ENCODE measurements at places on chromosomes 5 and 9.

GRCh38 chr9:136551401-136552116 is 5.7 kb upstream of the NOTCH1 start:
- DNase-seq, result no peak

DNA sequence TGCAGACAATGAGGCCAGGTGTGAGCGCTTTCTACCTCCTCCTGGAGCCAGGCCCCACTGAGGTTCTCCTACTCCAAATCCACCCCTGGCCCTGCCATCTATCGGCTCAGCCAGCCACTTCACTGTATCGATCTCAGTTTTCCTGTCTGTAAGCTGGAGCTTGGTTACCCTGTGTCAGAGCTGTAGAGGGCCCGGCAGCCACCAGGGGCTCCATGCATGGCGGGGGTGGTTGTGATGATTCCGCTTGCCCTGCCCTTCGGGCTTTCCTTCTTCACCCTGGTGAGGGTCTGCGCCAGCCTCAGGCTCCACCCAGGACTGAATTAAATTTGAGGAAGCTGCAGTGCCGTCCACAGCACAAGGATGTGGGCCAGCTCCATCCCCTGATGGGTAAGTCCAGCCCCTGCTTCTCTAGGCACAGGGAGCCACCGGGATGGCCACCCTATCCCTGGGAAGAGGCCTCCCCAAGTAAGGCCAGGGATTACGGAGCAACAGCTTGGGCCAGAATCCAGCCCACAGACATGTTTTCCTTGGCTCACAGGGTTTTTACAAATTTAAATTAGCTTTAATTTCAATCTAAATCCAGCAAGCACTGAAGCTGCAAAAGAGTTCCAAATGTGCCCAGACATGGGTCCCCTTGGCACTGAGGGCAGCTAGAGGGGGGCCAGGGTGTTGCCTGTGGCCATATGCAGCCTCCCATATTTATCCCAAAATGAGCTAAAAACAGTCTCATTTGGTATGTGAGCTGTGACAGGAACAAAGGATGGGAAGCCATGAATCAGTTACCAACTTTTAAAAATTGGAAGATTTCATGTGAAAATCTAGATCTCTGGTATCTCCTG is 89.1 kb upstream of the FBXW11 start:
- no peak for DNase-seq

GRCh38 chr9:123642291-123643278 is 286.6 kb downstream of the CRB2 start:
- DNase-seq, result no peak

DNA sequence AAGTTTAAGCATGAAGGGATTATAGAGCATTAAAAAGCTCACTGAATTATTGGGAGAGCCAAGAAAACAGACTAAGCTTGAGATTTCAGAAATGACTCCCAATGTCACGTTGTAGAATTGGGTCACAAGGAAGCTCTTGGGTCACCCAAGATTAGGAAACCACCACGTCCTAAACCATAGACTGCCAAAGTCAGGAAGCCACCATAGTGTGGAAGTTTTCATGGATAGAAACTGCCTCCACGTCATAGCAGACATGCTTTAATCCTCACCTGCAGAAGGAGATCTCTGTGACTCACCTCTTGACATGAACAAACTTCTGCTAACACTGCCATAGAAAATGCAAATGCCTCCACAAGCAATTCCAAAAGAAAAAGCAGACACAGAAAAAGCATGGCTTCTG is 106.3 kb downstream of the SLC1A3 start:
- DNase-seq, result no peak

GRCh38 chr5:116410336-116410890 is 164.2 kb downstream of the SEMA6A start:
- no peak for DNase-seq

DNA sequence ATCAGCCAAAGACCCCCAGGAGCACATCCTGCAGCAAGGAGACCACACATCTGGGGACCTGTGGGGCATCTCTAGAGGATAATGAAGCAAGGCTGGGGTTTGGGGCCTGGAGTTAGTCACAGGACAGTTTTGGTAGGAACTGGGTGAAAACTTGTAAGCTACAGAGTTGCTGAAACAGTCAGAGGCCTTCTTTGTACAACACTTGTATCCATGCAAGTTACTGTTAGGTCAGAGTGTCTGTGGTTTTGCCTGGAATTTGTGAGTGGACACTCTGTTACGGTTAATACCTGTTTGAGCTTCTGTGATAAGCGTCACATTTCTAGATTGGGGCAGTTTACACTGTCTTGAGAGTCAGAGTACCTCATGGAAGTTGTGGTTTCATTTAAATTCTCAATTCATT is 22.6 kb upstream of the ASPN start:
- DNase-seq, result no peak

- no peak for DNase-seq
These were observed 102.8 kb downstream of the MAPKAP1 start for GRCh38 chr9:125604196-125604595.

DNA sequence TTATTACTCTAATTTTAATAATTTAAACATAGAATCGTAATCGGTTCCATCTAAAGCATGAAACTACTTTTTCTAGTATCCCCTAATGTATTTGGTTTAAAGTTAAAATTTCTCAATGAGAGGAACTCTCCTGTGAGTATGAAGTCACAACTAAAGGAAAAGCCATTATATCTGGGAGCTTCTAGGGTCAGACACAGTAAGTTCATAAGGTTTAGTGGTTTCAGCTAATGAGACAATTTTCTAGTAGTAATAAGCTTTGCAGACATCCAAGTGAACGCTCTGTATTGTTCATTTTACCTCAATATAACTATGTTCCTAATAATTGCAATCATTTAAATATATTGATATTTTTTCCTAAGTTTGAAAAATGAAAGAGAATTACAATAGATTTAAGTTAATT is 364.4 kb upstream of the CDH9 start:
- no peak for DNase-seq

- DNase-seq, result no peak
These were observed 94.9 kb downstream of the TLE1 start for GRCh38 chr9:81594415-81594814.

DNA sequence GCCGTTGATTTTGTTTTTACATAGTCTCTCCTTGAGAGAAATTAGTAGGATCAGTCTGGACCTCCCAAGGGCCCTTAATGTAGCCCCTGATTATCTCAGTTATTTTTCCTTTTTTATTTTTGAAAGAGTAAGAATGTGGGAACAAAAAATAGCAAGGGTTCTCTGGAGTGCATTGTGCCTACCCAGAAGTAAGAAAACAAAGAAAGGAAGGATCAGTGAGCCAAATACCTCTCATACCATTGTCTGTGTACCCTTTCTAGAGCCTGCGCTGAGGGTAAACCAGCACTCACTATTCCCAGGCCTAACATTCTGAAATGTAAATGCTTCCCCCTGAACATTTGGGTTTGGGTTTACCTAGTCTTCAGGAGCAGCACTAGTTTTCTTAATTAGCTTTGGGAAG is 213.0 kb upstream of the TARS1 start:
- DNase-seq, result no peak

- DNase-seq, result no peak
These were observed 136.0 kb downstream of the GDNF start for GRCh38 chr5:37703841-37704241.

DNA sequence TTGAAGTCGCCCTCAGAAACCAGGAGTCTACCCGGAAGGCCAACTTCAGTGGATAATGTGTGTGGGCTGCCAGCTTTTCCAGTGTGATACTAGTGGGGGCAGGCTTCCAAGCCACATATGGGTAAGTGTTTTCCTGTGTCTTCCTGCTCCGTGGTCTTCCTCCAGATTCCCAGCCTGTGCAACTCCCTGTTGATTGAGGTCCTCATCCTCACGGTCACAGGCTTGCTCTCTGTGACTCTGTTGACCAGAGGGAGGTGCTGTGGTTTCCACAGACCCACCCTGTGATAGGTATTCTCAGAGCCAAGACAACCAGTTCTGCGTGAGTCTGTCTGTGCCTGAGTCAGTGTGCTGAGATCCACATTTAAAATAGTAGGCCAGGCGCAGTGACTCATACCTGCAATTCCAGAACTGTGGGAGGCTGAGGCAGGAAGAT is 388.0 kb upstream of the IRX2 start:
- no peak for DNase-seq

- no peak for DNase-seq
These were observed 829.5 kb downstream of the TLE4 start for GRCh38 chr9:80401243-80401642.
